ENCODE measurements at places on chromosomes 6 and 20.

DNA sequence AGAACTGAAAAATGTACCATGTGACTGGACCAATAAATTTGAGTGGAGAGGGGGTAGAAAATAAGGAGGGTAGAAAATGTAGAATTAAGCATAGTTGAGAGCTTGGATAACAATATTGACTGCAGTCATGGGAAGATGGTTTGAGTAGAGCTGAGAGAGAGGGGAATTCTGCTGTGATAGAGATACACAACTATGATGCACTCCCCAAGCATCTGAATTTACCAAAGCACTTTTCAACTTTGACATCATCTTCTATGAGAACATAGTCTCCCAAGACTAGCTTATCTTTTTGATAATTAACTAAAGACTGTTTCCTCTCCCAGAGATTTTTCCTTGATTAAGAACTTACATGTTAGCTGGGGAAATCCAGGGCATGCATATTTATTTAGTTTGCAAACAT, 103.1 kb downstream of the TNFRSF21 start:
- no peak for DNase-seq

GRCh38 chr6:124324237-124324636, 520.6 kb downstream of the NKAIN2 start:
- no peak for DNase-seq

DNA sequence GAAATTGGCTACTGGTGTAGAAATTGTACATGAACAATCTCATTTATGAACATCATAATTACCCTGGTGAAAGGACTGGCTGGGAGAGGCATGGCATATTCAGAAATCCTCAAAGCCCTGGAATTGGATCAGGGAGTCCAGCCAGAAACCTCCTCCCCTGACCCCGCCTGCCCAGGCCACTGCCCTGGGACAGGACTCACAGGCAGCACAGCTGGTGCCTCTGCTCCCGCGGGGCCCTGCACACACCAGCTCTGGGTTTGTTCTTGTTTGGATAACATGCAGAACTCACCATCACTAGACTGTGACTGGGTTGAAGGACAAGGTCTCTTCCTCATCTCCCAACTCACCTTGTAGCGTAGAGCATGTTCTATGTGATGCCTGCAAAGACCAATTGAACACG, 56.2 kb downstream of the AGPAT4 start:
- no peak for DNase-seq

DNA sequence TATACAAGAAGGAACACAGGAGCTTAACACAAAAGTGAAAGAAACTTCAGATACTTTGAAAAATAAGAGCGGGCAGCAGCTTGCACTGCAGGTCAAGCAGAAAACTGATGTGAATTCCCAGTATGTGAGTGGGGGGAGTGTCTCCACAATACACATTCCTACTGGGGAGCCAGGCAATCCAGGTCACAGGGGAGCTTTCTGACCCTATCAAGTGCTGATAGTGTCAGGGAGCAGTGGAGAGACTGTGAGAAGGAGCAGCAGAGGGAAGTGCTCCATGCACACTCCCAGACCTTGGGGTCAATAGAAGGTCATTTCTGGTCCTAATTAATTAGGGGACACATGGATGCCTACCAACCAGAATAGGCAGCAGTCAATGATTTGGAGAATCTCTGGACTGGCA, 59.4 kb downstream of the PDSS2 start:
- DNase-seq = no peak

DNA sequence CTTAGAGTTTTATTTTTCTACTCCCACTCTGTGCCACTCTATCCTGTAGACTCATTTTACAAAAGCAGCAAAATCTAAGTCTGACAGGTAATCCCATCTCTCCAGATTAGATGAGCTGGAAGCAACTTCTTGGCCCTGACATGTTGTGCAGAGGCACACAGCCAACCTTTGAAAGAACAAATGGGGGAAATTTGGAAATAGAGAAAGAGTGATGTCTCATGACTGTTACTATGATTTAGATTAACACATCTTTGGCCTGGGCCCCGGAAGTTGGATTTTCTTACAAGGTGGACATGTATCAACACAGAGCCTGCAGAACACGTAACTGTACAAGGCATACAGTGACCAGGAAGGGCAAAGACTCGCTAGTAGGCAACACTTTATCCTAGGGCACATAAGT, 227.7 kb downstream of the MYLK4 start:
- DNase-seq = peak; percentile 25

GRCh38 chr6:83168556-83168955, 24.5 kb downstream of the PGM3 start:
- no peak for DNase-seq

GRCh38 chr20:38961530-38962043, 557 bp upstream of the DHX35 start:
- DNase-seq = no peak
